ENCODE measurements at places on chromosomes 16 and 17.

DNA sequence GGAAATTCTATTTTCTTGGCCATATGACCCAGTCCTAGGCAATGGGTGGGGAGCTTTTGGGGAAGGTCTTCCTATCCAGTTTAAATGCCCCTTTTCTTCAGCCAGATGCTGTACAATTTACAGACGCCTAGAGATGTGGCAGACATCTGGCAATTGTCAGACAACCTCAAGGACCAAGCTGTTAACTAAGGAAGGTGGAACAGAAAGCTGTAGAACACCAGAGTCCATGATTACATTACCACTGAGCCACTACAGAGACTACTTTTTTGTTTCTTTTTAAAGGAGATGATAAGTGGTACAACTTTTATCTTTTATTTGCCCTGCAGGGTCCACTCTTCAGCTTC, 21.1 kb upstream of the CORO6 start:
- DNase-seq: no peak

- no peak for DNase-seq
Observed at GRCh38 chr17:151886-152859, 14.8 kb downstream of the SCGB1C2 start.

DNA sequence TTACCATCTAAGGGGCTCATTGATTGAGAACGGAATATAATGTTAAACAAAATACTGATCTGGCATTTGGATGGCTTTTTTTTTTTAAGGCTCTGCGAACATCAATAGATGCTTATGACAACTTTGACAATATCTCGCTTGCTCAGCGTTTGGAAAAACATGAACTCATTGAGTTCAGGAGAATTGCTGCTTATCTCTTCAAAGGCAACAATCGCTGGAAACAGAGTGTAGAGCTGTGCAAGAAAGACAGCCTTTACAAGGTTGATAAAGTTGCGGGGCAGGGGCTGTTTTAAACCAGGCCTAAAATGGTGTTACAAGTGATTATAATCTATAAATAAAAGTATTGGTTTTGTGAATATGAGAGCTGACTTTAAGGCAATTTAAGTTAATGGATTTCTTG, 22.3 kb downstream of the PTRH2 start:
- DNase-seq: no peak

DNA sequence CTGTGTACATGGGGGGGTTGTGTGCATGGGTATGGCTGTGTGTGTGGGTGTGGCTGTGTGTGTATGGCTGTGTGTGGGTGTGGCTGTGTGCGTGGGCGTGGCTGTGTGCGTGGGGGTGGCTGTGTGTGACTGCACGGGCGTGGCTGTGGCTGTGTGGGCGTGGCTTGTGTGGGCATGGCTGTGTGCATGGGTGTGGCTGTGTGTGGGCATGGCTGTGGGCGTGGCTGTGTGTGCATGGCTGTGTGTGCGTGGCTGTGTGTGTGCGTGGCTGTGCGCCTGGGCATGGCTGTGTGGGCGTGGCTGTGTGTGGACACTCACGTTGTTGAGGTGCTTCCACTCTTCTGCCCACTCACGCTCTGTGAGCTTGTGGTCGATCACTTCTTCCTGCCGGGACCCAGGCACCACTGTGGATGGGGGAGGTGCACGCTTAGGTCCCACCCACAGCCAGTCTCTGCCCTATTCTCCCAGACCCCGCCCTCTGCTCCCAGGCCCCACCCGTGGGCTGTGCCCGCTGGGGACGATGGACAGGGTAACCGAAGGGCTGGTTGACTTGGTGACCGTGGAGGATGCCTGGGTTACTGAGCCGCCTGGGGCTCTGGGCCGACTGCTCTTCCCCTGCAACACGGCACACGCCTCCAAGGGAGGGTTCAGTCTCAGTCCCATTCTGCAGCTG, 16.0 kb upstream of the PABPN1L start:
- peak; percentile 36 for DNase-seq

DNA sequence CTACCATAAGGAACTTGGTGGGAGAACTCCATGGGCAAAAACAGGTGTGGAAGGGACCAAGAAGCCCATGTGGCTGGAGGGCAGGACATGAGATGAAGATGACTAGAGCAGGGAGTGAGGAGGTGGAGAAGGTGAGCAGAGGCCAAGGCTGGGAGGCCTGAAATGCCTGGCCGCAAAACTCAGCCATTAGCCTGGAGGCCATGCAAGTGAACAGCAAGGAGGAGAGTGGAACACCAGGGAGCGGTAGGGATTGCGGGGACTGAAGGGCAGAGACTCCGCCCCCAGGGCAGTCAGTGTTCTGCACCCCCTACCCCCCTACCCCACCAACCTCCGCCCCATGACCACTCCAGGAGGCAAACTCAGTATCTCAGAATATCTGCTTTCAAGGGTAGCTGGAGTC, 17.0 kb downstream of the BCL7C start:
- DNase-seq: no peak

DNA sequence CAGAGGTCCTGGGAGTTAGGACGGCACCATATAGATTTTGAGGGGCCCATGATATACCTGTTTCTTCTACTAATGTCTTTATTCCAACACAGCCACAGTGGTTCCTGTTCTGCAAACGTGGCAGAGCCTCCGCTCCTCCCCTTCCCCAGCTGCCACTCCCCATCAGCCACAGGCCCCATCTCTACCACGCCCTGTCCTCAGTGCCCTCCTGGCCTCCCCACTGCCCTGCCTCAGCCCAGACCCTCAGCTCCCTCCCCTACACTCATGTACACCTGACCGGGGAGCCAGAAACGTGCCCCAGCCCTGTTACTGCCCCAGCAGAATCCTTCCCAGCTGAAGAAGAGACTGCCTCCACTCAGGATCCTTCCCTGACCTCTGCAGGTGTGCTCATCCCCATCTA, 11.9 kb upstream of the RBFOX3 start:
- no peak for DNase-seq

DNA sequence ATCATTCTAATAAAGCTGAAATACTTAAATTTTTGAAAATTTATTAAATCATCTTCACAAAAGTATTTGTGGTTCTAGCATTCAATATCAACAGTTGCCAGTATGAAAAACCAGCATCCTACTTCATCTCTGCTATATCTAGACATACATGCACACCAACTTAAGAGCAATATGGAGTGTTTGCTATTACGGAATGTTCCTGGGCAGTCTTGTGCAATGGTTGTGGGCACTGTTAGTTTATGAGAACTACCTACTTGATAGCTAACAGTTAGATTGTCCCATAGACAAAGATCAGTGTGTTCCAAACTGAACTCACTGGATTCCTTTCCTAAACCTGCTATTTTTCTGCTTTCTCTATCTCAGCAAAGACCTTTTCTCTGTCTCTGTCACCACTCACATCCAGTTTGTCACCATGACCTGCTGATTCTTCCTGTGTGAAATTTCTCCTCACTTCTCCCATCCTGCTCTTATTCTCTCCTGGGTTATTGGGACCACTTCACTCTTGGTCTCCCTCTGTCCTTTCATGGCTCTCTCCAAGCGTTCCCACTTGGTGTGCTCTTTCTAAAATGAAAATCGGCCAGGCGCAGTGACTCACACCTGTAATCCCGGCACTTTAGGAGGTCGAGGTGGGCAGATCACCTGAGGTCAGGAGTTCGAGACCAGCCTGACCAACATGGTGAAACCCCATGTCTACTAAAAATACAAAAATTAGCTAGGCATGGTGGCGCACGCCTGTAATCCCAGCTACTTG, 27.7 kb downstream of the CNTROB start:
- DNase-seq: no peak

DNA sequence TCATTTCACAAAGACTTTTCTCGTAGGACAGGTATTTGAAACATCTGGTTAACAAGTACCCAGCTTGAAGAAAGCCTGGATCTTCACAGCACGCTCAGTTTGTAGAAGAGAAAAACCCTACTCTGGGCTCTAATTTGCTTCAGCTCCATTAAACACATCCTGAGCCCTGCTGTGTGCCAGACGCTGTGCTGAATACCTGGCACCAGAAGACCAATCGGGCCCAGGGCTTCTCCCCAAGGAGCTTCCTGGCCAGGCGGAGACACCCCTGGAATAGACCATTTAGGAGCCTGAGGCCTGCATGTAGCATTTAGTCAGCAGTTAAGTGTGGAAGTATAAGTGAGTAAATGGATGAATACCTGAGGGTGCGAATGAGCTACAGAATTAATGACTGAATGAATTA, 8.9 kb upstream of the ABAT start:
- no peak for DNase-seq

DNA sequence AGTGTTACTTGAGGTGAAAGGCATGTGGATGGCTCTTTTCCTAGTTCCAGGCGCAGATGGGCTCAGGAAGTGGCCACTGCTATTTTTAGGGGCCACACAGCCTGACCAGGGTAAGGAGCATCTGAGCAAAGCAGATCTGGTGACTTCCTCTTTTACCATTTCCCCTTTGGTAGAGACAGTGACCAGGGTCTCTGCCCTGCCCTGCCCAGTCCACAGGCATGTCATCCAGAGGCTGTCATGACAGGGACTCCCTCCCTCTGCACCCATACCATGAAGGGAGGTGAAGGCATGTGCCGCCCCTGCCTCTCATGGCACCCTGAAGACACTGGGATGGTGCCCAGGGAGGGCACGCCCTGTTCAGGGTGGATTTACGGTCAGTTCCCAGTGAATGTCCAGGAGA, 2.2 kb downstream of the PLA2G15 start:
- no peak for DNase-seq

DNA sequence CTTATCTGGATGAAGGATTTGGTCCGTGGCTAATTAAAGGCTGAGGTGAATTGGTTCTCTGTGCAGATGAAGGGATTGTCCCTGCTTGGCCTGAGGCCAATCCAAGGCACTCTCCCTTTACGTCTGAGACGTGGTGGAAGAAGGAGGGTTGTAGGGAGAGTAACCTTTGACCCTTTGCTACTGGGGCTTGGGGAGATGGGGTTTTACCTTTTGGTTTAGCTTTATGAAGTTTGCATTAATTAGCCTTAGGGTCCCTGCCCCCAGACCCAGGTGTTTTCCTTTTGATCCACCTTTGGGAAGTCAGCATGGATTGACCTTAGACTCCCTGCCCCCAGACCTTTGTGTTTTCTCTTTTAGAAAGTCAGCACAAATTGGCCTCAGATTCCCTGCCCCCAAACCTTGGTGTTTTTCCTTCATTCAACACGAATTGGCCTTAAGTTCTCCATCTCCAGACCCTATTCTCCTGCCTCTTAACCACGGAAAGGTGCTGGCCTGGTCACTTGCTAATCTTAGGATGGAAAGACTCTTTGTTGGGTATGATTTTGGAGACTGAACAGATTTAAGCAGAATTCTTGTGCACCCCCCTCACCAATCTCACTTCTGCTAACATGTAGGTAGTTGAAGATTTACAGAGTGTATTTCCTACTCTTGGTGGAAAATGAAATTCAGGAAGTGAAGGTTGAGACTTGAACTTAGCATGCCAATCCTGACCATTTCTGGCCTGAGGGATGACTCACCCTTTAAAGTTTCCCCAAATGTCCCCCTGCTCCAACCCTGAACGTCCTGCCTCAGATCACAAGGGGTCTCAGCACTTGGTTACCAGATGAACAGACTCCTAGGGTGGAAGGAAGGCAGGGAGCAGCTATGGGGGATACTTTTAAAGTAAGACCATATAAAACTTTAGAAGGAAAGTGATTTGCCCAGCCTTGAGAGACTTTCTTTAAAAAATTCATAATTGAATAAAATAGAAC, 23.1 kb upstream of the MMD start:
- DNase-seq: no peak

- no peak for DNase-seq
Observed at GRCh38 chr17:19904412-19904811, 36.7 kb upstream of the ULK2 start.

DNA sequence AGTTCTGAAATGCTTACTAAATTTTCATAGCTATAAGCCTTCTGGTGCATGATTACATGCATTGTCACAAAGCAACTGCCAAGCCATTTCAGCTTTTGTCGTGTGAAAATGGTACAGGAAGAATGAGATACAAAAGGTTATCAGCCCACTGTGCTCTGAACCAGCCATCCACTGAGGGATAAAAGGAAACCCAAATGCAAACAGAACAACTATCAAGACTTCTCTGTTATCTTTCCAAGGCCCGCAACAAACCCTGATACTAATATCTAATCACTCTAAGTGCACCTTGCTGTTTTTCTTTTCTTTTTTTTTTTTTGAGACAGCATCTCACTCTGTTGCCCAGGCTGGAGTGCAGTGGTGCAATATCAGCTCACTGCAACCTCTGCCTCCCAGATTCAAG, 109.0 kb downstream of the FTO start:
- no peak for DNase-seq

DNA sequence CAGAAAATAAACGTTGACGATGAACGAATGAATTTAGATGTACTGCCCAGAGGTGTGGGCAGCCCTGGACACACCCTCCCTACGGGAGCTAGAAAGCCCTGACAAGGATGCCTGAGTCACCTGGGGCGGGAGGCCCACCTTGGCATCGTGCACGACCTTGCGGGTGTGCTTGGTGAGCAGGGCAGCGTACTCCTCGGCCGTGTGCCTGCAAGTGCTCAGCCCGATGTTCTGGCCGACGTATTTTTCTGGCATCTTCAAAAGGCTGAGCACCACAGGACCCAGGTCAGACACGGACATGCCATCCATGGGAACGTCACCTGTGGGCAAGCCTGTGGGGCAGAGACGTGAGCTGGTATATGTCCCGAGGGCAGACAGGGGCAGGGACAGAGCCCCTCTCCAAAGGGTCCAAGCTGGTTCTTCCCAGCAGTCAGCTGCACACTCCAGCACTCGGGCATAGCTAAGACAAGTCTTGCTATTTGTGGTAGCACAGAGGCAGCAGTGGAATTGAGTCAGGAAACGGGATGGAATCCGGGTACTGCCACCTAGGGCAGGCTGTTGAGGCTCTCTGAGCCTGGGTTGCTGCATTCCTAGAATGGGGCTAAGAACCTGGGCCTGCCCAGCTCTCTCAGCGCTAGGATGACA, 10.8 kb downstream of the NMRAL1 start:
- no peak for DNase-seq

- DNase-seq: no peak
Observed at GRCh38 chr17:491086-492021, 138.7 kb upstream of the RPH3AL start.

DNA sequence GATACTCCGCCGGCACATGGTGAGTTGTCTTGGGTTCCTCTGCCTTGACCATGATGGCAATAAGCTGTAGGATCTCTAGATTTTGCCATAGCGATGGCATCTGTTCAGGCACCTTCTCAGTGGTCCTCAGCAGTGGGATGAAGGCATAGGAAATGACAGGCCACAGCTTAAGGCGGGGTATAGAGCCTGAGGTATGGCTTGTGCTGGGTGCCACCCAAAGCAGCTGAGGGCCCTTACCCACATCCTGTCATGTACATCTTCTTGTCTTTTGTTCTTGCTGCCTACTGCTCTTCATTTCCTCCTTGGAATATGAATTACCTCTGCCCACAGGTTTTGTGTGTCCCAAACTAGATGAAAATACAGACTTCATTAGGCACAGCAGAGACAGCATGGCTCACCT, 29.5 kb downstream of the KAT7 start:
- no peak for DNase-seq
